CD4-positive, CD25-positive, alpha-beta regulatory T cell (primary cell): ENCODE measurements at places on chromosomes 12 and 14. TPM values are rescaled to one million over a fixed set of nuclear protein-coding genes. Genes with fewer than 3 reads are reported as not detected.
A peak's percentile ranks its signal among the peaks of the same experiment; 100 is the strongest.

- no peak for DNase-seq
- H3K4me1 ChIP-seq = no peaks in the 10 kb centered on the region
- H3K27ac ChIP-seq = no peak overlapping the region
- peaks cover 11% of the 10 kb centered on the region for H3K27me3 ChIP-seq
These were observed 8.5 kb upstream of the IL22 start for GRCh38 chr12:68261896-68262295.

Gene CATSPERB
- 2.7 TPM for total RNA-seq

GRCh38 chr12:25269701-25270100 is 19.0 kb upstream of the KRAS start:
- H3K4me3 ChIP-seq = no peak overlapping the region
- H3K27me3 ChIP-seq = no peaks in the 10 kb centered on the region
- H3K27ac ChIP-seq = no peak overlapping the region
- no peaks in the 10 kb centered on the region for H3K4me1 ChIP-seq
- H3K36me3 ChIP-seq = no peaks in the 10 kb centered on the region

DNA sequence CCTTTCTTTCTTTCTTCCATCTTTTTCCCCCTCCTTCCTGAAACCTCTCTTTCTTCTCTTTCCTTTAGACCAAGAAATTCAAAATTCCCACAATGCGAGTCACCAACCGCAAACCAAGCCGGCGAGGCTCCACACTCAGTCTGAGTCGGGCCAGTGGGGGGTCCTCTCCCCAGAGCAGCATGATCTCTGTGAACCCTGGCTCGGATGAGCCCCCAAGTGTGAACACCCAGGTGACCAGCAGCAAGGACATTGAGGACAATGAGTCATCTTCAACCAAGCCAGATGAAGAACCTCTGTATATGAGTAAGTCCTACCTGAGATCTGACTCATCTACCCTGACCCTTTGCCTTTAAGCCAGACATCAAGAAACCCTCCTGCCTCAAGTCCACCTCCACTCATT is 88.6 kb upstream of the TMEM233 start:
- no peaks in the 10 kb centered on the region for H3K4me1 ChIP-seq
- H3K36me3 ChIP-seq = no peaks in the 10 kb centered on the region
- no peak for DNase-seq
- H3K4me3 ChIP-seq = no peak overlapping the region

Gene SRRM4
- not detected for total RNA-seq

Gene RGS6
- total RNA-seq = 0.69 TPM

Gene AMHR2
- total RNA-seq = not detected

GRCh38 chr12:87198181-87198580 is 831.0 kb downstream of the C12orf50 start:
- H3K4me1 ChIP-seq = no peaks in the 10 kb centered on the region
- H3K27me3 ChIP-seq = no peaks in the 10 kb centered on the region
- H3K36me3 ChIP-seq = no peaks in the 10 kb centered on the region
- no peak for DNase-seq
- no peak overlapping the region for H3K27ac ChIP-seq
- H3K4me3 ChIP-seq = no peak overlapping the region

- H3K4me1 ChIP-seq = no peaks in the 10 kb centered on the region
- H3K27ac ChIP-seq = no peak overlapping the region
- no peaks in the 10 kb centered on the region for H3K36me3 ChIP-seq
- H3K4me3 ChIP-seq = no peak overlapping the region
- no peak for DNase-seq
These were observed 559.9 kb downstream of the C12orf50 start for GRCh38 chr12:87469295-87469694.

Gene GARIN6
- not detected for total RNA-seq

GRCh38 chr12:3003357-3003992 is 44.3 kb downstream of the TEAD4 start:
- no peak overlapping the region for H3K4me3 ChIP-seq
- no peak overlapping the region for H3K27ac ChIP-seq
- no peak for DNase-seq

GRCh38 chr12:76085520-76085868 is 1.0 kb upstream of the NAP1L1 start:
- no peak for DNase-seq
- H3K36me3 ChIP-seq = no peaks in the 10 kb centered on the region
- peak overlapping the region; percentile 100 for H3K27ac ChIP-seq
- H3K27me3 ChIP-seq = no peaks in the 10 kb centered on the region
